ENCODE measurements at places on chromosomes 5 and 9.

- DNase-seq: peak; percentile 38
These were observed 960 bp downstream of the NR2F1 start for GRCh38 chr5:93583768-93584595.

- DNase-seq: no peak
These were observed 244.3 kb upstream of the ZNF608 start for GRCh38 chr5:124990723-124991122.

DNA sequence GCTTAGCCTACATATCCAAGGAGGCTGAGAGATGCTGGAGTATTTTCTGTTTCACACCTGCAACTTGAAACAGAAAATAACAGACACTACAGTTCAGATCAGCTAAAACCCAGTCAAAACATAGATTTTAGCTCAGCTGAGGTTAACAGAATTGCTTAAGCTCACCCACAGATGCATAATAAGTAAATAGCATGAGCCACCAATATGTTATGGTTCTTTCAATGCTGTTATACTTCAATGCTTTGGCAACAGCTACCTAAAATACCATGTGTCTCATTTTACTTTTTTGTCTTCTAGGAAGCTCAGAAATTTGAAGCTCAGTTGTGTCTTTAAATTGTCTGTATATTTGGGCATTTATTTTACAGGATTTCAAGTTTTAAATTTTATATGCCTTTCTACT lies 35.8 kb upstream of the OR13F1 start:
- DNase-seq: no peak

DNA sequence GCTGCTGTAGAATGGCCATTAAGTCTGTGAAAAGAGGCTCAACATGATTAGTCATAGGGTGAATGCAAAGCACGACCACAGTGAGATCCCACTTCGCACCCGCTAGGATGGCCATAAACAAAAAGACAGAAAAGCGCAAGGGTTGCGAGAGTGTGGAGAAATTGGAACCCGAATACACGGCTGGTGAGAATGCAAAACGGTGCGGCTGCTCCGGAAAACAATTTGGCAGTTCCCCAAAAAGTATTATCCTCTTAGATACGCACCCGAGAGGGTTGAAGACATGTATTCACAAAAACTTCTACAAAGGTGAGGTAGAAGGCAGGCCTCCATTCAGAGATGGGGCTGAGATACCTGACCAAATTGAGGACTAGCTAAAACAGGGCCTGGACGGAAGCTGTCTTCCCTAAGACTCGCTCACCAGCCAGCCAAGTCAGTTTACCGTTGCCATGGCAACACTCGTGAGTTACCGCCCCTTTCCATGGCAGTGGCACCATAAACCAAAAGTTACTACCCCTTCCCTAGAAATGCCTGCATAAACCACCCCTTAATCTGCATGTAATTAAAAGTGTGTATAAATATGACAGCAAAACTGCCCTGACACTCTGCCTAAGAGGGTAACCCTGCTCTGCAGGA lies 726 bp upstream of the PSMB7 start:
- DNase-seq: no peak

GRCh38 chr9:3768712-3769457 lies 243.1 kb upstream of the RFX3 start:
- no peak for DNase-seq

DNA sequence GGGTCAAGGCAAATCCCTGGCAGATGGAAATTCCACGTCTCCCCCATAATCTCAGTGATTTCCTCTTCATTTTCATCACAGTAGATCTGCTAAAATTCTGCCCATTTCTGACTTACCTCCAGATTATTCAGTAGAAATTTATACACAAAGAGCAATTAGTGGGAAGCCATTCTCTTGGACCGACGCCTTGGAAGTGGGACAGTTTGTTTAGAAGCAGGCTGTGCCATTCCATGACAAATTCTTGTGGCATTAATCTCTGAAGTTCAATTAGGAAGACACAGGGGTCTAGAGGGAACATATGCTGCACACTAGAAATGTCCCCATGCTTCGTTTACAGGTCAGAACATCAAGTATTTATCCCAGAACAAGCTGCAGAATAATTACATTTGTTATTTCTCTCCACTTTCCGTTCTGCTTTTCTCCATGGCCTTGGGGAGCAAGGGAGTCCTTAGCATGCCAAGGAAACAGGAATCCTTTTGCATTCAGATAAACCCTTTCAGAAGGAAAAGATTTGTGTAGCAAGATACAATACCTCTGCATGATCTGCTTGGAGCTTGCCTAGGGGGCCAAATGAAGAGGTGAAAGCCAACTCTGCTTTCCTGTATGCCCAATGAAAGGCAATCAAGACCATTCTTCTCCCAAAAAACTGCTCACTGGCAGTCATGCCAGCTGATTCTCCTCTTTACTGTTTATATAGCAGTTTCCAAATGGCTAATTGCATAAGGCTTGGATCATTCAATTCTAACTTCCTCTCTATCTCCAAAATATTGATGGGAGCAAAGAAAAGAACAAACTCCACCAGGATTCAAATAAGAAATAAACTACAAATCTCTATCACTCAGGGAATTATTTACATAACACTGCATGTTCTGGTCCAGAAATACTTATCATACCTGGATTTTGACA lies 2.5 kb upstream of the PRKACG start:
- DNase-seq: no peak

All from ACHN (cell line).